ENCODE measurements at places on chromosomes 16 and 17.

- no peak for DNase-seq
These were observed 4.3 kb downstream of the TAT start for GRCh38 chr16:71572497-71573116.

- DNase-seq = no peak
These were observed 2.4 kb downstream of the CCL18 start for GRCh38 chr17:36066365-36066985.

DNA sequence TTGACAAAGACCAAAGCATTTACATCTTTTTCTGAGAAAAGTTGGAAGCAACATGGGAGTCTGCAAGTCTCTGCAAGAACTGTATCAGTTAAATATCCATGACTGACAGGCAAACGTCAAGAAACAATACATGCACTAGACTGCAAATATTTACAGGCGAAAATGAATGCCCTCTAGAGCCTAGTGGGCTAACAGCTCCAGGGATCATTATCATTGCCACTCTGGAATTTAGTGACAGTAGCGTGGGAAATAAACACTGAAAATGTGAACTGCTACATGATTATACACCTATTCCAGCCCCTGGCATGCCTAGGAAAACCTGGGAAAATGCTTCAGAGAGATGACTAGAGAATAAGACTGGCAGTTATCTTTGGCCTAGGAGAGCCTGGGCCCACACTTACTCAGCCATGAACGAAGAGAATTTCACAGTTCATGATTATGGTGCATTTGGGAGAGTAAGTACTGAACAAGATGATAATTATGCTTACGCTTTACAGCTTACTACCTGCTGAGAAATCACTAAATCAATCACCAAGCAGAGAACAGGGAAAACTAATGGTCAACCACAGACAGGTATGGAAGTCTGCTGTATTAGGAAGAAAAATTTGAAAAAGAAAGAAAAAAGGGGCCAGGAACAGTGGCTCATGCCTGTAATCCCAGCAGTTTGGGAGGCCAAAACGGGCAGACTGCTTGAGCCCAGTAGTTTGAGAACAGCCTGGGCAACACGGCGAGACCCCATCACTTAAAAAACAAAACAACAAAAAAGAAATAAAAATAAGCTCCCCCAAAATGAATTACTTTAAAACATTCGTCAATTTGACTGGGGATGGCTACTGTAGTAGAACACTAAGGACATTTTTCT lies 66.6 kb upstream of the CLEC18B start:
- DNase-seq = no peak

GRCh38 chr16:57577691-57578224 lies 35.3 kb downstream of the ADGRG5 start:
- no peak for DNase-seq

- no peak for DNase-seq
These were observed 17.3 kb downstream of the XYLT1 start for GRCh38 chr16:17453364-17454038.

DNA sequence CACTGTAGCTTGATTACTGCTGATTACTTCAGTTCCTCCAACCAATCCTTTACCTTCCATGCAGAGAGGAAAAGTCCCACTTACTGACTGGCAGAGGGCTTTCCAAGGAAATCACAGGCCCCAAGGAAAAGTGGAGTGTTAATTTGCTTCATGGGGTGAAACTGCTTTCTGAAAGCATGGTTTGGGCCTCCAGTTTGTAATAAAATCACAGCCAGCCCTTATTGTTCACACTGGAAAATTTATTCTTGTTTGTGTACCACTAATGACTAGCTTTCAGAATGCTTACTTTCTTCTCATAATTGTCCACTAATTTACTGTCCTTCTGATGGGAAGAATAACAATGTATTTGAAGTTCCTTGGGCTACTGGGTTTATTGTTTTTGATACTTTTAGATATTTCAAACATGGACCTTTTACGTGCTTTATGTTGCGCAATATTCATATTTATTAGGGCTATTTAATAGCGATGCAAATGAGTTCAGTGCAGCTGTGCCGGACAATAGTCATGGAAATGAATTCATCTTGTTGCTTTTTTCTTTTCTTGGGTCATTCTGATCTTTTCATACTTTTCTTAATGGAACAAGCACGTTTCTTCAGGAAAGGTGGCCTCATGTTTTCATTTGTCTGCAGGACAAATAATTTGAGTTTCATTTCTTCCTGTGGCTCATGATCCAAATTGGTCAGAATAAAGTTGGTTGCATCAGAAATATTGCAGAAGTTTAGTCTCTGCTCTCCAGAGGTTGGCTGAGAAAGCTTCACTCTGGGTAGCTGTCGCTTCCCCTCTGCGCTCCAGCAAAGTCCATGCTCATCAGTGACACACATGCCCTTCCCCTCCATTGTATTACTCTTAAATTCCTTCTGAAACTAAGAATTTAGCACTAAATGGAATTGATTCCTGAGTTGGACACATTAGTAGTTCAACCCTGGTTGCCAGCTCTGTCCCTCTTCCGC lies 128.7 kb downstream of the PRKCA start:
- DNase-seq = no peak

DNA sequence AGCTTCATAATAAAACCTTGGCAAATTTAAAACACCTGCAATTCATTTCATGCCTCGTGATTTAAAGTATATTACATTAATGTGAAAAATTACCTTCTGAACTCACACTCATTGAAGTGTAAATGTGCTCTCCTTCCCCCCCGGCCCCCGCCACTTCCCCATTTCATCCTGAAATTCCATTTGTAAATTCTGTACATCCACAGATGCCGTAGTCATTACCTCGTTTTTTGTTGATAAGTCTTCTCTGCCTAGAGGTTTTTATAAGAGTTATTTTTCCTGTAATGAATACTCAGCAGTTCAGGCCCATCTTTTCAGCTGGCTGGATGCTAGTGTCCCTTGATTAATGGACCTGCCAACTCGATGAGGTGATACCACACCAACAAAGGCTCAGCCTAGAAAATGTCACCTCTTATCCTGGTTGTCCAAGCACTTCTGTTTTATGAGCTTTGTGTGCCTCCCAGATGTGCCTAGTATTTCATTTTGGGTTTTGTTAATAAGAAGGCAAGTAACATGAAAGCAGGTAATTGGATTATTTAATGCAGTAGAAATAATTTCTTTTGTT lies 64.8 kb upstream of the KIFC3 start:
- no peak for DNase-seq

GRCh38 chr17:49551221-49552069 lies 24.2 kb upstream of the NXPH3 start:
- no peak for DNase-seq

GRCh38 chr17:14298221-14298946 lies 2.5 kb upstream of the HS3ST3B1 start:
- DNase-seq = no peak

GRCh38 chr16:86452451-86452850 lies 57.9 kb upstream of the FOXF1 start:
- DNase-seq = no peak

GRCh38 chr17:73550556-73550955 lies 93.7 kb downstream of the SDK2 start:
- DNase-seq = no peak

- no peak for DNase-seq
These were observed 56.9 kb downstream of the TIMM22 start for GRCh38 chr17:1053661-1054360.

DNA sequence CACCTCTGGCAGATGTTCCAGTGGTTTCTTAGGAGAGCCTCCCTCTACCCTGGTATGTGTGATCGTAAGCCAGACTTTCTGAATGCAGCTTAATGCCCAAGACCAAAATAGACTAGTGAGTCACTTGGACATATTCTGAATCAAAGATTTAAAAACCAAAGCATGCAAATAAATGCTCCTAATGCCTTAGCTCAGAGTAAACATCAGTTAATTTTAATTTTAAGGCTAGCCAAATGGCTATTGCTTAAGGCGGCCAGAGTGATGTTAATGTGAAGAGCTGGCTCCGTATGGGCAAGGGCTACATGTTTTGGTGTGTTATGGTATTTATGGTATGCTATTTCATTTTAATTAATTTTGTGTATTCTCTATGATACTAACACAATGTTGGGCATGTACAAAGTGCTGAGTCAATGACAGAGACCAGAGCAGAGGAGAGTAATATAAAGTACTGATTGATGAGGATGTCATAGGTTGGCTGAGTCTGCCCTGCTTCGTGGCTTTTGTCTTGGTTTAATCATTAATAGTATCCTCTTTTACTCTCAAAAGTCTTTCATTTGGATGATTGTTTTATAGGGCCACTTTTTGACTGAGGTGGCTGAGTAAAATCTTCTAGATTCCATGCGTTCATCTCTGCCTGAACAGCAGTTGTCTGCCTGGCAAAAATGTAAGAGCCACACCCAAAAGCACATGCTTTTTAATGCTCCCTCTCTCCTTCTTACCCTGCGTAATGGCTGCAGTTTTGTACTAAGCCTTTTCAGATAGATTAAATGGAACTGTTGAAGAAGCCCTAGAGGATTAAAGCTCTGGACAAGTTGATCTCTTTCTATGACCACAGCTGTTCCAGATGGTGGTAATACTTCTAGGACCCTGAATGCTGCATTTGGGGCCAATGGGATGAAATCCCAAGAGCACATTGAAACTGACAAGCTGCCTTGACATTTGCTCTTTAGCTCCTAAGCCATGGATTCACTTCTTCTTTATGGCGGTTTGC lies 59.6 kb downstream of the MAP2K6 start:
- peak; percentile 76 for DNase-seq

- DNase-seq = no peak
These were observed 21.4 kb downstream of the NPLOC4 start for GRCh38 chr17:81615401-81615930.

GRCh38 chr17:66459811-66460270 lies 157.4 kb downstream of the PRKCA start:
- peak; percentile 90 for DNase-seq

DNA sequence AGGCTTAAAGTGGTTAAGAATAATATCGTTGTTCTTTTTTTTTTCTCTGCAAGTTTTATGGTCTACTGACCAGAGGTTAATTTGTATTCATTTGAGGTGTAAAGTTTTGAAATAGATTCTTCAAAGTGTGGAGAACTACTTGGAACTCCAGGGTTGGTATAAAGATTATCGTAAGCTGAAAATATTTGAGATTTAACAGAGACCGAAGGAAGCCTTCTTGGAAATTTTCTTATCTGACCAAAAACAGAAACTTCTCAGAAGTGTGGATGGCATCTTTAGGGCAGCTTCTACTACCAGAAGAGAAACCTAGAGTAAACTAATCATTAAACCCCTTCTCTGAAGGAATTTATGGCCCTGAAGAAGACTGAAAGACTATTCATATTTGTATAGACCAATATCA lies 206.8 kb upstream of the MON1B start:
- DNase-seq = peak; percentile 61

- no peak for DNase-seq
These were observed 45.9 kb upstream of the CLEC19A start for GRCh38 chr16:19239511-19240155.

DNA sequence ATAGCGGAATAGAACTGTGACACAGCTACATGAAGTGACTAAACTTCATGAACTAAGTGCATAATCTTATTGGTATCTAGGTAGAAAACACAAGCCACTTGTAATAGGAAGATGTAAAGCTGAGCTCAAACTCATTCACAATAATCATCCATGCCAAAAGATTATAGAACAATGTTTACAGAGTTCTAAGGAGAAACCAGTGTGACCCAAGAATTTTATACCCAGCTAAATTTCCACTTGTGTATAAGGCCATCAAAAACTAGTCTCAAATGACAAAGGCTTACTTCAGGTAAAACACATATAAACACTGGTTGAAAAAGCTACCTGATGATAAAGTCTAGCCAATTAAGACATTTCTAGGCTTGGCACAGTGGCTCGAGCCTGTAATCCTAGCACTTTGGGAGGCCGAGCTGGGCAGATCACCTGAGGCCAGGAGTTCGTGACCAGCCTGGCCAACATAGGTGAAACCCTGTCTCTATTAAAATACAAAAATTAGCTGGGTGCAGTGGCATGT lies 16.9 kb upstream of the CPD start:
- DNase-seq = no peak

GRCh38 chr17:34755981-34756636 lies 176.7 kb downstream of the TMEM132E start:
- DNase-seq = no peak

GRCh38 chr17:17326275-17326875 lies 23.2 kb downstream of the NT5M start:
- DNase-seq = no peak

All from kidney glomerular epithelial cell (primary cell).